ENCODE measurements at places on chromosomes 1 and 21. TPM values are rescaled to one million over a fixed set of nuclear protein-coding genes. Genes with fewer than 3 reads are reported as not detected.

GRCh38 chr1:22380024-22380785 is 71.4 kb upstream of the ZBTB40 start:
- no peak for DNase-seq

GRCh38 chr1:161274874-161275273 is 16.3 kb downstream of the PCP4L1 start:
- DNase-seq, result no peak

- no peak for DNase-seq
Observed at GRCh38 chr1:221994939-221995338, 253.1 kb upstream of the DUSP10 start.

Gene CD84
- 32.8 TPM for polyA plus RNA-seq

Gene TDRD5
- polyA plus RNA-seq, result not detected

- DNase-seq, result no peak
Observed at GRCh38 chr1:7404046-7404742, 366.9 kb upstream of the VAMP3 start.

DNA sequence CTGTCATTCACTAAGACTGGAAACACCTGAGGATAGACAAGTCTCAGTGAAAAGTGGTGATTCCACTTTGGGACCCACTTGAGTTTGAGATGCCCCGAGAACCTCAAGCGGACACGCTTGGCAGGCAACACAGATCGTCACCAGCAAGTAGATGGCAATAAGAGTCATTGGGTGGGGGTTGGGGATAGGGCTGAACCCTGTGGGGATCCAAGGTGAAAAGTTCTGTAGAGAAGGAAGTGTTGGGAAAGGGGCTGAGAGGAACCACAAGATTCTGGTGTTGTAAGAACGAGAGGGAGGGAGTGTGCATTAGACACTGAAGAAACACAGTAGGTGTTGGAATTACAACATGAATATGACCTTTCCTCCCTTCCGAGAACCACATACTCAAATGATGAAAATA is 45.4 kb upstream of the TDRD10 start:
- DNase-seq, result no peak

- DNase-seq, result no peak
Observed at GRCh38 chr1:82632155-82632554, 831.4 kb downstream of the ADGRL2 start.
